ENCODE measurements at places on chromosomes 2 and 18.

DNA sequence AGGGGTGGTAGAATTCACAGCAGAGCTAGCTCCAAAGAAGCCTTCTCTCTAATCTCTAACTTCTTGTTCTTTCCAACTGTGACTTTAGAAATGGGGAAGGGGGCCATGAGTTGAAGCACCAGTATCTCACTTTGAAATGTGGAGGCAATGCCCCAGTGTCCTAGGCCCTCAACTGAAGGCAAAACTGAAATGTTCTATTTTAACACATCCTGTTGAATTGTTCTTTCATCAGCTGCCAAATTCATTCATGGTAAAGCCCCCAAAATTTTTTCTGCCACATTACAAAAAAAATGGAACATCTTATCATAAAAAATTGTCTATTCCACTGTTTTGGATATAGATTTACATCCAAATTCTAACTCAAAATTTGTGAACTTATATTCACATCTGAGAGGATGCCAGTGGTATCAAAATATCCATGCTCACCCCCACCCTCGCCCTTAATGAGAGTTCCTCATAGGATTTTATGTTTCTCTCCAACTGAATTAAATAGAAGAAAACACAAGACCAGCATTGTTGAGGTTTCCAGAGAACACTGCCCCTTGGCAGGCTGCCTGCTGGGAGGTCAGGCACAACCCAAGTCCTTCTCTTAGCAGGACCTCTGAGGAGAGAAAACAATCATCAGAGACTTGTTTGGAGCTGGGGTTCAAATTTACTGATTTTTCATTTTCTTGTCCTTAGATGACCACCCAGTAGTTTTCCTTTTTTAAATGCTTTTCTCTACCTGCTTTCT is 147.4 kb upstream of the PGAP1 start:
- no peak for DNase-seq

DNA sequence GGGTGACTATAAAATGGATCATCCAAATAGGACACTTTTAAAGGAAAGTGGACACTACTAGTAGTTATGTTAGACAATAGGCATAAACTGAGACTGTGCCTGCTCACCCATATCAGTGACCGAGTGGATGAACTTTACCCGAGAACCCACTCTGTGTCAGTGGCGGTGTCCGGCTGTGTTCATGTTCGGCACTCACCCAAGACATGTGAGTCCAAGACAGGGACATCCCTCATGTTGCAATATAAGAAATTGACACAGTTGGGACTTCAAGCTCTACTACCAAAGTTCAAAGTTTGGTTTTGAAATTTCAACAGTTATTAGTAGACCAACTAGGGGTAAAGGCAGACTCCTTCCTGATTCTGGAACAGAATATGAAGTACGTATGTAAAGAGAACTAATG is 326.3 kb upstream of the TNP1 start:
- DNase-seq: no peak

DNA sequence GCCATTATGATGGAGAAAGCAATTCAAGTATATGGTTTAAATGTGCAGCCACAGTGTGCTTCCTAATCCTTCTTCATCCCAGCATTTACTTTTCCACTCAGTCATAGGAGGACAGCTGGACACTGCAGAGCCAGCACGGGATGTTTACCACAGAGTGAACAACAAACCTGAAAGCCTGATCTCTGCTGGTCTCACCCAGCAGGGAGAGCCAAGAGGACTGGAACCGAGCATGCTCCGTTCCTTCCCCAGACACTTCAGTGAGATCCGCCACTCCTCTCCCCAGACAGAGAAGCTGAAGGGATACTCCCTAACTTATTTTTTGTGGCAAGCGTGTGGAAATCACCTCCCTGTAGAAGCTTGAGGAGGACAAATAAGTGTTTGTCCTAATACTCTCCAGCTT is 23.2 kb upstream of the GORASP2 start:
- no peak for DNase-seq

GRCh38 chr2:114550364-114550763 is 107.9 kb downstream of the DPP10 start:
- DNase-seq: no peak

- DNase-seq: no peak
These were observed 14.8 kb downstream of the RELCH start for GRCh38 chr18:62201870-62202269.

- no peak for DNase-seq
These were observed 58.4 kb upstream of the REL start for GRCh38 chr2:60822987-60823386.

DNA sequence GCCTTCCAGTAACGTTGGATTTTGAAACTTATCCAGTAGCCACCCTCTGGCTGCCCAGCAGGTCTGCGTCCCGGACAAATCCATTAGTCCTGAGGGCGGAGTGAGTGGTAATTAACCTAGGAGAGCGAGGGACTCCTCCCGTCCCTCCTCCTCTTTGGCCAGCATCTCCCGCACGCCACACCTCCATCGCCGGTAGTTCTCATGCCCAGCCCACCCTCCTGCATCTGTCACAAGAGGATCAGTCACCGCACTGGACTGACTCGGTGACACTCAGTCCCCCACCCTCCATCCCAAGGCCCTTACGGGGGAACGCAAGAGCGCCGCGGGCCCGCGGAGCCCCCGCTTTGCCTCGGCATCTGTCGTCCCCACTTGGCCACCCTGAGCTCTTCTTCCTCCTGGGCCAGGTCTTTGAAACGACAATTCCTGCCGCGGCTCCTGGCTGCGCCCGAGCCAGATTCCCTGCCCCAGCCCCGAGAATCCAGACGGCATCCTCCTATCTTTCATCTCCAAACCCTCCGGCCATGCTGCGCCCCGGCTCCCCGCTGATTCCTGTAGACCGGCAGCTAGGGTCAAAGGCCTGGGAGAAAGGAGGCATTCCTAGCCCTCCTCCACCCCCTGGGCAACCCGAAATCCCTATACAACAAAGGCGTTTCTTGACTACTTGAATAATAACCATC is 77.5 kb downstream of the EIF2AK3 start:
- DNase-seq: no peak

DNA sequence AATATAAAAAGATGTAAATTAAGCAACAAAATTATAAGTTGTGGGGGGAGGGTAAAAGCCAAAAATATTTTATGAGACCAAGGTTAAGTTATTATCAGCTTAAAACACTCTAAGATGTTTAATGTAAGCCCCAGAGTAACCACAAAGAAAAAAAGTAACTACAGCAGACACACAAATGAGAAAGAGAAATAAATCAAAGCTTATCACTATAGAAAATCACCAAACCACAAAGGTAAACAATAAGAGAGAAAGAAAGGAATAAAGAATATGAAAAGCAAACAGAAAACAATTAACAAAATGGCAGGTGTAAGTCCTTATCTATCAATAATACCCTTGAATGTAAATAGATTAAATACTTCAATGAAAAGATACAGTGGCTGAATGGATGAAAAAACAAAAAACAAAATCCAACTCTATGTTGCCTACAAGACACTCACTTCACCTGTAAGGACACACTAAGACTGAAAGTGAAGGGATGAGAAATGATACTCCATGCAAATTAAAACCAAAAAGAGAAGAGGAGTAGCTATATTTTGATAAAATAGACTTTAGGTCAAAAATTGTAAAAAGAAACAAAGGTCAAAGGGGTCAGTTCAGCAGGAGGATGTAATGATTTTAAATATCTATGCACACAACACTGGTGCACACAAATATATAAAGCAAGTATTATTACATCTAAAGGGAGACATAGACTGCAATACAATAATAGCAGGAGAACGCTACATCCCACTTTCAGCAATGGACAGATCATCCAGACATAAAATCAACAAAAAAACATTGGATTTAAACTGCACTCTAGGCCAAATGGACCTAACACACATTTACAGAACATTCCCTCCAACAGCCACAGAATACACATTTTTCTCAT is 80.7 kb downstream of the PTPN2 start:
- no peak for DNase-seq

DNA sequence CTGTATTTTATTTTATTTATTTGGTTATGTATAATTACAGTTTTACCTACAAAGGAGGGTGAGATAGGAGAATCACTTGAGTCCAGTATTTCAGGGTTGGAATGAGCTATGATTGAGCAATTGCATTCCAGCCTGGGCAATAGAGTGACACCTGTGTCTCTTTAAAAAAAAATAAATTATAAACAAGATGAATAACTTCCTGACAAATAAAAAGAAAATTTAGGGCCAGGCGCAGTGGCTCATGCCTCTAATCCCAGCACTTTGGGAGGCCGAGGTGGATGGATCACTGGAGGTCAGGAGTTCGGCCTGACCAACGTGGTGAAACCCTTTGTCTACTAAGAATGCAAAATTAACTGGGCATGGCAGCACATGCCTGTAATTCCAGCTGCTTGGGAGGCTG is 17.3 kb downstream of the MTA3 start:
- DNase-seq: no peak

DNA sequence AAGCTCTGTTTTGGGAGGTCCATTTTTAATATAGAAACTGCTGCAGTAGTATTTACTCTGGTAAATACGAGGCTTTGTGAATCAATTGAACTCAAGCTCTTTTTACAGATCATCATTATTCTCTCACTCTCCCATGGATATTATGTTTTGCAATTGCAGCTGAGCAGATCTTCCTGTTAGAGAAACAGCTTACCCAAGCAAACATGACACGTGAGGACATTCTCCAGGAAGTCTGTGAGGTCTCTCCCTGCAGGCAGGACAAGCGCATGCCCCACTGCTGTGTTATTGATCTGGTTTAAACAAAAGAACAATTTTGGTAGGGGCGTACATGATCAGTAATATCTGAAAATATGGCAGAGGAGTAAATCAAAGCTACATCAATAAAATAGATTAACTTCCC is 72.1 kb downstream of the COL6A3 start:
- DNase-seq: no peak

DNA sequence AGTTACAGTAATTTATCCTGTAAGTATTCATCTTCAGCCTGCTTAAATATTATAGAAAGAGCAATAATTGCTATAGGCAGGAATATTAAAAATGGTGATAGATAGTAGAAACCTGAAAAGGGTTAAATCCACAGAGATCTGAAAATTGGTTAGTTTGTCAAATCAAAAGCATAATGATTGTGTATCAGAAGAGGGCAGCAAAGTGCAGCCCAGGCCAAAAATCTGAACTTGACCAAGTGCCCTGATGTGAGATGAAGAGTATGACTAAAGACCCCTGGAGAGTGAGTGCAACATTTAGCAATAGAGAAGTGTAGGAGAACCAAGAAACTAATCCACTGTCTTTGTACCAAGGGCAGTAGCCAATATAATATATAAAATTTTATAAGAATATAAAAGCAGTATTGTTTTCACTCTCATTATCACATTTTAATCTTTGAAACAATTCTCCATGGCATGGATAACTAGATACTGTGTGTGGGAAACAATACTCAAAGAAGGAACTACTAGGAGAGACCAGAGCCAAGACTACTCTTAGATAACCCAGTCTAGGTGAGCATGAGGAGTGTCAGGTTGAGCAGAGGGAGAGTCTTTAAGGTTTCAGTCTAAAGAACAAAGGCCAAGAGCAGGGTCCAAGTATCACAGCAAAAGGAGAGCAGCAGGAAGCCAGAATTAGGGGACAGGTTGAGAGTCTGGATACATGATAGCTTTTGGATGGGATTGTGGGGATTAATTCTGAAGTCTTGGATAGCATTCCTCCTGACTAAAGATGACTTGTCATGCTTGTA is 148.7 kb downstream of the CALCRL start:
- no peak for DNase-seq

- DNase-seq: no peak
These were observed 494.8 kb upstream of the HS6ST1 start for GRCh38 chr2:128813352-128814034.

DNA sequence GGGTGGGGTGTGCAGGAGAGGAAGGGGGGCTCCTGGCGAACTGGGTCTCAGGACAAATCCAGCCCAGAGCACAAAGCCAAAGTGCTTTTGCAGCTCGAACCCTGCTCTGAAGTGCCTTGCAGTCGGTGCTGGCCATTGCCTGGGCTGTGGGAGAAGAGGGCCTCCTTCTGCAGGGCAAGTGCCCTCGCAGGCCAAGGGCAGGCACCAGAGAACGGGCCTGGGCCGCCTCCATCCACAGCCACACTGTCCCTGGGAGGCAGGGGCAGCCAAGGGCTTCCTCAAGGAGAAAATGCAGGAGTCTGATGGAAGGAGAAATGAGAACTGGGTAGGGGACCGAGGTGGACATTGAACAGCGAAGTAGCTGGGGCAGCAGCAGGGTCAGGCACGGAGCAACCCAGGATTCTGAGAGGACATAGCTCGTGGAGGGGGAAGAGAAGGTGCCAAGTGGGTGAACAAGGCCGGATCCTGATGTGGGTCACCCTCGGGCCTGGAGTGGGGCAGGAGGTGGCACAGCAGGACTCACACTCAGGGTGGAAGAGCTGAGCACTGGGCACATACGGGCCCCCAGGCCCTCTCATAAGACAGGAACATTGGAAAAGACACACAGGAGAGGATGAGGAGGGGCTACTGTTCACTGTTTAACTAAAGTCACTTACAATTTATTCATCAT is 312.8 kb upstream of the SALL3 start:
- no peak for DNase-seq

- no peak for DNase-seq
These were observed 23.4 kb upstream of the LRRC30 start for GRCh38 chr18:7207366-7207915.

DNA sequence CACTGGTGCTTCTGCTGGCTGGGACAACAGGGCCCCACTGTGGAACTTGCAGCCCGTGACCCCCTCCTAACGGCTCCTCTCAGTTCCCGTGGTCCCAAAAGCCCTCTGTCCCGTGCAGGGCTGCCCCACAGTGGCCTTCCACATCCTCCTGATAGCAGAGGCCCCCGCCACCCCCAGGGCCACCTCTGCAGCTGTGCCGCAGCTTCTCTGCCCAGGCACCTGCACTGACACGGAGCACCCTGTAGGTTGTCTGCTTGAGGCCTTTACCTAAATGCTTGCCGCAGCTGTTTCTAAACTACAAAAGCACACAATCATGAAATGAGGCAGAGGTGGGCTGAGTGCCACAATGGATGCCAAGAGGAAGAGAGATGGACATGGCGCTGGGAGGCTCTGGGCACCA is 13.5 kb upstream of the GRHL1 start:
- no peak for DNase-seq

DNA sequence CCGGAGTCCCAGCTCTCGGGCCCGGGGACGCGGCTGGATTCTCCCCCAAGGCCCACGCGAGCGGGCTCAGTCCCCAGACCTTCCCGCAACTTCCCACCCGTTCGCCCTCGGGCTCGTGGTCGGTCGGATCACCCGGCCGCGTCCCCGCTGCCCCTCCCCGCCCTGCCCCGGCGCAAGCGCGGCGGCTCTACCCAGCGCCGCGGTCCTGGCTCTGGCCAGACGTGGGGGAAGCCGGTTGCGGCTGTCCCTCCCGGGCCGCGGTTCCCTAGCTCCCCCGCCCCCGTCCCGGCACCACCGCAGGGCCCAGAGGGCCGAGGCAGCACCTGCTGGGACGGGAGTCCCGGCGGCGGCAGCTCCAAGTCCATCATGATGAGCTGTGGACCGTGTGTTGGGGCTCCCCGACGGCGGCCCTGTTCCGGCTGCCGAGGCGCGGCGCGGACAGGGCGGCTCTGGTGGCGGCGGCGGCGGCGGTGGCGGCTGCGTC is 276 bp downstream of the NFE2L2 start:
- DNase-seq: no peak

- no peak for DNase-seq
These were observed 224.0 kb downstream of the CELF4 start for GRCh38 chr18:37341473-37342086.
